ENCODE measurements at places on chromosomes 16 and 17. TPM values are rescaled to one million over a fixed set of nuclear protein-coding genes. Genes with fewer than 3 reads are reported as not detected.

GRCh38 chr16:67644038-67644437 is 906 bp upstream of the CARMIL2 start:
- peaks cover 14% of the 10 kb centered on the region for H3K27me3 ChIP-seq
- no peak for DNase-seq
- H3K36me3 ChIP-seq = peaks cover 42% of the 10 kb centered on the region
- peak overlapping the region; percentile 83 for H3K4me3 ChIP-seq
- H3K27ac ChIP-seq = peak overlapping the region; percentile 18

- peaks cover 86% of the 10 kb centered on the region for H3K36me3 ChIP-seq
- H3K27ac ChIP-seq = peak overlapping the region; percentile 59
- H3K4me1 ChIP-seq = peaks cover 58% of the 10 kb centered on the region
- H3K4me3 ChIP-seq = no peak overlapping the region
- no peaks in the 10 kb centered on the region for H3K27me3 ChIP-seq
- DNase-seq = no peak
These were observed 37.6 kb downstream of the PGS1 start for GRCh38 chr17:78415821-78416711.

The WFIKKN1 gene
- 2.1 TPM for polyA plus RNA-seq

GRCh38 chr17:56880133-56880532 is 33.7 kb downstream of the TRIM25 start:
- H3K4me1 ChIP-seq = no peaks in the 10 kb centered on the region
- H3K27ac ChIP-seq = no peak overlapping the region
- H3K27me3 ChIP-seq = no peaks in the 10 kb centered on the region

GRCh38 chr16:4667203-4667963 is 26.0 kb upstream of the NUDT16L1 start:
- H3K4me3 ChIP-seq = no peak overlapping the region
- H3K36me3 ChIP-seq = peaks cover 54% of the 10 kb centered on the region
- H3K4me1 ChIP-seq = peaks cover 18% of the 10 kb centered on the region
- no peaks in the 10 kb centered on the region for H3K27me3 ChIP-seq
- no peak for DNase-seq
- no peak overlapping the region for H3K27ac ChIP-seq

The AURKB gene
- polyA plus RNA-seq = 11.3 TPM

GRCh38 chr16:9481747-9482730 is 390.6 kb downstream of the HAPSTR1 start:
- no peaks in the 10 kb centered on the region for H3K4me1 ChIP-seq
- no peak for DNase-seq
- H3K4me3 ChIP-seq = no peak overlapping the region
- no peak overlapping the region for H3K27ac ChIP-seq

The KIF1C gene
- 15.4 TPM for polyA plus RNA-seq

- H3K27ac ChIP-seq = no peak overlapping the region
- no peaks in the 10 kb centered on the region for H3K4me1 ChIP-seq
- H3K4me3 ChIP-seq = no peak overlapping the region
- no peaks in the 10 kb centered on the region for H3K36me3 ChIP-seq
- peaks cover 16% of the 10 kb centered on the region for H3K27me3 ChIP-seq
These were observed 30.3 kb downstream of the IRF8 start for GRCh38 chr16:85929259-85929721.

All from thymus (tissue), 14 donors.